ENCODE measurements at places on chromosomes 7 and 10. TPM values are rescaled to one million over a fixed set of nuclear protein-coding genes. Genes with fewer than 3 reads are reported as not detected.
A peak's percentile ranks its signal among the peaks of the same experiment; 100 is the strongest.

Gene ABCF2
- 103 TPM for total RNA-seq

- no peak for DNase-seq
- H3K27me3 ChIP-seq = peaks cover 19% of the 10 kb centered on the region
- no peaks in the 10 kb centered on the region for H3K36me3 ChIP-seq
Measured at GRCh38 chr7:420142-421093, 99.2 kb downstream of the PDGFA start.

DNA sequence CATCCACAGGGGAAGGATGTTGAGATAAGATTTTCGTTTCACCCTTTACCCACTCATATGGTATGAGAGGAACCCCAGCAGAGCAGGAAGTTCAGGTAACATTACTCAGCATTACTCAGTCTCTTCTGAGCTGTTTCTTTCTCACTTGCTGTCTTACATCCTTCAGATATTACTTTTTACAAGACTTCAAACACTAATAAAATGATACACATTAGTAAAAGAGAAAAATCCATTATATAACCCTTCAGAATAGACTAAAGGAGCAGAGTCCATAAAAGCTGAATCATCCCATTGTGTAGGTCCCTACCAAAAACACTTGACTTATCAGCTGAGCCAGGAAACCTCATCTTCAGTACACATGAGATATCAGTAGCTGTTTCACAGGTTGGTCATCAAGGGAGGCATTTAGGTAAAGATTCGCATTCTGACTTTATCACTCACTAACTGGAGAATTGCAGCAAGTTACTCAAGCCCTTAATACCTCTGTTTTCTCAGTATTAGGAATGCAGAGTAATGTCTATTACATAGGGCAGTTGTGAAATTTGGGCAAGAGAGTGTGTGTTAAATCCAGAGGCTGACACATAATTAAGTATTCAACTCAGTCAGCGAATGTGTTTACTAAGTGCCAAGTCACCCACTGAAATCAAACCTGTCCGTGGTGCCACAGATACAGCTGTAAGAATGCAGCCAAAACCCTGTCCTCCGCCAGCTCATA is 44.7 kb downstream of the KLF6 start:
- H3K4me1 ChIP-seq = peaks cover 3% of the 10 kb centered on the region
- no peaks in the 10 kb centered on the region for H3K27me3 ChIP-seq
- no peaks in the 10 kb centered on the region for H3K36me3 ChIP-seq
- peak; percentile 76 for DNase-seq

DNA sequence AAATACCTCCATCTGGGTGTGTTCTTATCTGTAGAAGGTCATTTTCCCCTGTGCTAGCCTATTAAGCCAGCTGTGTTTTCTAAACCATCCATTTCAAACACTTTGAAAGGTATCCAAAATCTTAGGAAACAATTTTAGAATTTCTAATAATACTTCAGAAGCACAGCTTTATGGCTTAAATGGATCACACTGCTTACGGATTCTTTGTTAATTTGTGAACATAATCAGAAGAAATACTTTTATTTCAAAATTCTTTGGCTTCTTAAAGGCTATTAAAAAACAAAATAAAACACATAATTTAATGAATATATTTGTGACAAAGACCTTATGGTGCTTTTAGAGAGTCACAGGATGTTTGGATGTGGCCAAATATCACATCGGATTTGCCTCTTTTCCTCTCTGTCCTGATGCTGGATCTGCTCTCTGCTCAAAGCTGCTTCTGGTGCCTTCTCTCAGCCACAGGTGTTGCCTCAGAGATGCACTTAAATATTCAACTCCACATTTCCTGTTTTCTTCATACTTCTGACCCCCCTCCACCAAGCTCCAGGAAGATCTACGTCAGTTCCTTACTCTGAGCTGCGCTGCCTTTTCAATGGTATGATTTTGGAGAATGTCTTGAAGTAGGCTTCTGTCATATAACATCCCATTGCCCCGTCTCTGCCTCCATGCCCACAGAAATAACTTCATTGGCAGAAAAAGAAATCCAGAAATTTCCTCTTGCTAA is 230.6 kb downstream of the MLLT10 start:
- H3K27me3 ChIP-seq = no peaks in the 10 kb centered on the region
- no peak for DNase-seq

Gene FKBP6
- total RNA-seq = not detected

Gene HKDC1
- under 0.01 TPM for total RNA-seq

Gene PPP1R9A
- total RNA-seq = not detected

Gene FEZF1
- total RNA-seq = not detected

DNA sequence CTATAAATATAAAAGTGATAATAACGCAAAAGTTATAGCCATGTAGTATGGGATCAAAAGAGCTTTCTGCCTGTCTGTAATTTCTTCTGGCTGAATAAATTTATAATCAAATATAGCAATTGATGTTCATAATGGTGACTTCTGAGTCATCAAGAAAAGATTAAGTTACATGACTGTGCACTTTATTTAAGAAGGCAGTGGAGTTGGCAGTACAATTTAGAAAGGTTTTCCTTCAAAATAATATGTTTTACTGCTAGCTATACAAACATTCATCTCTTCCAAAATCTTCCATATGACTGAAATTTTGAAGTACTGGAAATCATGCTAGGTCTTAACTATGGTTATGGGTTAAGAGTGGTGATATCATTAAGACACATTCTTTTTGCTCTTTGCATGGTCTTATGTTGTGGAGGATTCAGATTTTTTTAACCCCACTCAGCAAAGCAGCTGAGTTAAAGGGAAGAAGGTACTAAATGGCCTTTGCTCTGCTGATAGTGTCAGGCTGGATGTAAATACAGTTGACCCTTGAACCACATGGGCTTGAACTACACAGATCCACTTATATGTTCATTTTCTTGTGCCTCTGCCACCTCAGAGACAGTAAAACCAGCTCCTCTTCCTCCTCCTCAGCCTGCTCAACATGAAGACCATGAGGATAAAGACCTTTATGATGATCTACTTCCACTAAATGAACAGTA is 323.6 kb downstream of the BBS9 start:
- DNase-seq = peak; percentile 45
- no peak overlapping the region for H3K4me3 ChIP-seq
- H3K27me3 ChIP-seq = no peaks in the 10 kb centered on the region
- H3K36me3 ChIP-seq = no peaks in the 10 kb centered on the region
- 0 out of 2 replicates have a peak, but pooled peaks cover 2% of the 10 kb centered on the region for H3K4me1 ChIP-seq

GRCh38 chr10:125624800-125625199 is 58.2 kb downstream of the TEX36 start:
- no peak overlapping the region for H3K4me3 ChIP-seq
- H3K36me3 ChIP-seq = no peaks in the 10 kb centered on the region
- no peak for DNase-seq
- no peak overlapping the region for H3K27ac ChIP-seq
- H3K27me3 ChIP-seq = peaks cover 4% of the 10 kb centered on the region
- no peaks in the 10 kb centered on the region for H3K4me1 ChIP-seq

Gene IDI2
- not detected for total RNA-seq

Gene NOS3
- total RNA-seq = 0.28 TPM

Gene DGKI
- 15.8 TPM for total RNA-seq
